ENCODE measurements at places on chromosomes 1 and 21. TPM values are rescaled to one million over a fixed set of nuclear protein-coding genes. Genes with fewer than 3 reads are reported as not detected.

NR1I3 gene
- total RNA-seq = not detected

EFNA3 gene
- total RNA-seq = 1.3 TPM

CRTC2 gene
- 32.8 TPM for total RNA-seq

CTBS gene
- total RNA-seq = 8.4 TPM

FMO4 gene
- total RNA-seq = 6.3 TPM

KCNK1 gene
- total RNA-seq = 72.0 TPM

C1orf174 gene
- 11.7 TPM for total RNA-seq

VWA1 gene
- total RNA-seq = 26.1 TPM

CCDC17 gene
- total RNA-seq = 0.42 TPM

HSD3B2 gene
- not detected for total RNA-seq

POLR3C gene
- 15.9 TPM for total RNA-seq

ATP6V1G3 gene
- total RNA-seq = not detected

LRRC38 gene
- 0.24 TPM for total RNA-seq

AMY2B gene
- 43.7 TPM for total RNA-seq

TTLL7 gene
- 27.9 TPM for total RNA-seq

ITPKB gene
- 15.4 TPM for total RNA-seq

NBL1 gene
- total RNA-seq = 64.8 TPM

RAP1GAP gene
- total RNA-seq = 15.9 TPM

RERE gene
- total RNA-seq = 155 TPM

PCP4 gene
- 5.5 TPM for total RNA-seq

HAPLN2 gene
- total RNA-seq = 0.53 TPM

L1TD1 gene
- total RNA-seq = not detected

KRTAP22-1 gene
- not detected for total RNA-seq

BCAN gene
- not detected for total RNA-seq

DYRK3 gene
- total RNA-seq = 22.5 TPM

SLAMF9 gene
- total RNA-seq = not detected

GCSAML gene
- not detected for total RNA-seq

OR2L3 gene
- total RNA-seq = not detected

CASZ1 gene
- total RNA-seq = 54.5 TPM

HRNR gene
- total RNA-seq = not detected

STIL gene
- 0.88 TPM for total RNA-seq

NSL1 gene
- total RNA-seq = 22.5 TPM

WNT2B gene
- total RNA-seq = 11.1 TPM

ATP1A2 gene
- total RNA-seq = 262 TPM

FMO5 gene
- total RNA-seq = 3.1 TPM

CORT gene
- total RNA-seq = 0.35 TPM

AMPD1 gene
- not detected for total RNA-seq

Data from right cardiac atrium (tissue), 5 donors.